Renal cortical epithelial cell (primary cell): ENCODE measurements at places on chromosomes 1 and 21.

DNA sequence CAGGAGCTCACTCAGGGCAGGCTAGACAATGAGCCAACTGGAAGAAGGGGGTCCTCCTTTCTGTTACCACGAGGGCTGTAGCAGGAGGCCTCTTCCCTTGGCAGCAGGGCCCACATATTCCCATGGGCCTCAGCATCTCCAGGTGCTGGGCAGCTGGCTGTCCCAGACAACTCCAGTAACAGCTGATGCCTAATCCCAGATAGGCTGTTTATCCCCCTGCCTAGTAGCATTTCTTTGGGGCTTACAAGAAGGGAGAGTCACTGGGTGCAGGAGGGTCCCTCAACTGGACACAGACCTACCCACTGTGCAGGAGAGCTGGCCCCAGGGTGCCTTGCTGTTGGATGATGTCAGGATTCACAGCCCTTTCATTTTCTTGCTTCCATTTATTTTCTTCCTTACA lies 278.2 kb downstream of the DSCAM start:
- DNase-seq = no peak

GRCh38 chr1:179750630-179751029 lies 7.5 kb downstream of the FAM163A start:
- no peak for DNase-seq

GRCh38 chr1:158485455-158485854 lies 13.4 kb downstream of the OR10R2 start:
- no peak for DNase-seq

GRCh38 chr1:237640011-237640671 lies 250.6 kb downstream of the ZP4 start:
- no peak for DNase-seq

GRCh38 chr1:174786760-174787159 lies 213.0 kb upstream of the CACYBP start:
- DNase-seq = no peak

DNA sequence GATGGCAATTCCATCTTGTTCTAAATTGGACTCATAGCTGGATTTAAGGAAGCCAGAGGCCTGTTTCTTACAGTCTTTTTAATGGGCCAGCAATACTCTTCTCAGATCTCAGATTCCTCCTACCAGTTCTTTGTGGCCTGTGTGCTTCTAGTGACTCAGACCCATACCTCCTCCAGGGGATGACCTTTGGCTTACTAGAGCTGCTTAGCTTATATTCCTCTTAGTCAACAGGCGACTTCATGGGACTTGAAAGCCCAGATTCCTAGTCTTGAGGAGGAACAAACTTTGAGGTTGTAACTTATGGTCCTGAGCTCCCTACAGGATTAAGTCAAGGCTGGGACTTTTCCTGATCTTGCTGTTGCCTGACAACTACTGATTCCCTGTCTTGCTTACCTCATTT lies 12.4 kb upstream of the PAPPA2 start:
- peak; percentile 96 for DNase-seq

DNA sequence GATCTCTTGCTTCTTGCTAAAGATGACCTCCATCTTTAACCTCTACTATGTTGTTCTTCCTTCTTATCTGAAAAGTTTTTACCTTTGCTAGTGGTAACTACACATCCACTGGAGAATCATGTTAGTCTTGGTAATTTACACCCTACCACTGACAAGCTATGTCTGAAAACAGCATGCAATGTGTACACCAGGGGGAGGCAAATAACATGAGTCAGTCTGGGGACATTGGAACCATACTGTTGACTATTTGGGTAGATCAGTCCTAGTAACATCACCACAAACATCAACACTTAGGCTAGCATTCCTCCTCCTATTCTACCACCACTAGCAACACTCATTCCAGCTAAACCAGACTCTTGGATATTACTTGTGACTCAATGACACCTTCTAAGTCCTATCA lies 549.0 kb downstream of the KCNT2 start:
- DNase-seq = no peak

- no peak for DNase-seq
These were observed 64.7 kb downstream of the RGL1 start for GRCh38 chr1:183869664-183870063.

DNA sequence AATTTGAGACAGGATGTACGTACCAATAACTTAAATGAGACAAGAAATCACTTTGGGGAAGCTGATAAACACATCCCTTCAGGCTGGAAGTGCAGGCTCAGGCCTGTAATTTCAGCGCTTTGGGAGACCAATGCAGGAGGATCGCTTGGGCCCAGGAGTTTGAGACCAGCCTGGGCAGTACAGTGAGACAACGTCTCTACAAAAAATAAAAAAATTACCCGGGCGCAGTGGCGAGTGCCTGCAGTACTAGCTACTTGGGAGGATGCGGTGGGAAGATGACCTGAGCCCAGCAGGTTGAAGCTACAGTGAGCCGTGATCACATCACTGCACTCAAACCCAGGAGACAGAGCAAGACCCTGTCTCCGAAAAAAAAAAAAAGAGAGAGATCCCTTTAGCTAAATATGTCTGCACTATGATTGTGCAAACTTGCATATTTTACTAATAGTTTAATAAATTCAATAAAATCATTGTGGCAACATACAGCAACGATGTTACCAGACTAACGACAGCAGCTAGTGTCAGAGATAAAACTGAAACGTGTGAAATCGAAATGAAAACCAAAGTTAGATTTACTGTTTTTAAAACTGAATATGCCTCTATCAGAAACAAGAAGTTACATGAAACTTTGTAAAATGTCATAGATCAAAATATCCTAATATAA lies 54.7 kb downstream of the CD2 start:
- DNase-seq = no peak

DNA sequence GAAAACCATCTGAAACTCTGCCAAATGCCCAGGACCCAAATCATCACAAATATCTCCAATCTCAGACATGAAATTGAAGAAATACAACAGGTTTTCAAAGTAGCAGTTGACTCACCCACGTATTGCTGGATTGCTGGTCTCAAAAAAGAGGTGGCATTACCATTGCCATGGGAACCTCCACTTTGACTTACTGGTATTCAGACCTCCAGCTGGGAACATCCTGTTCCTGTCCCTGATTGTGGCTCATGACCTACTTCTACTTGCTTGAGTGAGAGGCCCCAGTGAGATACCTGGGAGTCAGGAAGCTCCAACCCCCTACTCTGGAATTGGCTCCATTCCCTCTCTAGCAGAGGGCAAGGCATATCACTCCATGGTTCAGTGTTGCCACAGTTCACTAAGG lies 64.6 kb downstream of the NMNAT2 start:
- DNase-seq = peak; percentile 34

DNA sequence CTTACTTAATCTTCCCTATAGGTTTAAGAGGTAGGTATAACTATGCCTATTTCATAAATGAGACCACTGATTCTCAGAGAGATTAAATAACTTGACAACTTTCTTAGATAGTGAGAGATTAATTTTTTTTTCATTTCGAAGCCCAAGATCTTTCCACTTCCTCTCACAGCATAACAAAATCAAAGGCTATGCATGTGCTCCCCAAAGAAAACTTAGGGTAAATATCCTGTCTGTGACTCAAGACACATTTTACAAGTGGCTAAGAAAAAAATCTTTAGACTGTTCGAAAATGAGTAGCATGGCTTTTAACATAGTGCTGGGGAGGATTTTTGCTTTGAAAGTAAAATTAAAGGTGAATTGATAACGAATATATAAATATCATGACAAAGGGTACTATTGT lies 8.2 kb upstream of the C1orf141 start:
- no peak for DNase-seq

DNA sequence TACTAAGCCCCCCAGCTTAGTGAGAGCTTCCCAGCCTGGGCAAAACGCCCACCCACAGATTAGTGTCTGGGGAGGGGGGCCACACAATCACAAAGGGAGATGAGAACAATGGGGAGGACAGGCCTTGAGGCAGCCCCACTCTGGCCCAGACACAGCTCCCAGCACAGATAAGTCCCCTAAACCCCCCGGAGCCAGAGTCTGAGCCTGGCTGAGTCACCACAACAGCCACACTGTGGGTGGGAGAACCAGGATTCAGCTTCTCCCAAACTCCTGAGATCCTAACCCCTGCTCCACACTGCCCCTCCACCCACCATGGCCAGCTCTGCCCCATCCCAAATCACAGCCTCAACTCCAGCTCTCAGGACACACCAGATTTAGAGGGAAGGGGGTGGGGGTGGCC lies 4.2 kb downstream of the NECTIN4 start:
- no peak for DNase-seq

DNA sequence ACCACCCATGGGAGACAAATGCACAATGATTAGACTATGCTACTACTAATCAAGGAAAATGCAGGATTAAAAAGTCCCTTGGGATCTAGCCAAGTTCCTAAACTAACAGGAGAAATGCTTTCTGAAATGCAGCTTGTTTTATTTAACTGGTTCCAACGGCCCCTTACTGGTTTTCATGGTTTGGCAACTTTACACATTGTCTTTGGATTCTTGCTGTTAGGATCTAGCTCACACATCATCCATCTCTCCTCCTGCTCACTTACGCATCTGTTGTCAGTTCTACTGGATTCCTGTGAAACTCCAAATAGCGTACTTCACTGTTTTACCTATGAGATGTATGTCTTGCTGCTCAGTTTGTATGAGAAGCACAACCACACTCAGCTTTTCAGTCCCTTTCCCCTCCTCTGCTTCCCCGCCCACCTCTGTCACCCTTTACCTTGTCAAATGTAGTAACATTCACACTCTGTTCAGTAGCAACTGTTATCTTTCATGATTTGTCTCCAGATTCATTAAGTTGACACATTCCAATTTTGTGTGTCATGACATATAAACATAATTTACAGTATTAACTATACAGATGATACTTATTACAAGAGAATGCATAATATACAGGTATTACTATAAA lies 130.1 kb downstream of the SIM2 start:
- peak; percentile 17 for DNase-seq

DNA sequence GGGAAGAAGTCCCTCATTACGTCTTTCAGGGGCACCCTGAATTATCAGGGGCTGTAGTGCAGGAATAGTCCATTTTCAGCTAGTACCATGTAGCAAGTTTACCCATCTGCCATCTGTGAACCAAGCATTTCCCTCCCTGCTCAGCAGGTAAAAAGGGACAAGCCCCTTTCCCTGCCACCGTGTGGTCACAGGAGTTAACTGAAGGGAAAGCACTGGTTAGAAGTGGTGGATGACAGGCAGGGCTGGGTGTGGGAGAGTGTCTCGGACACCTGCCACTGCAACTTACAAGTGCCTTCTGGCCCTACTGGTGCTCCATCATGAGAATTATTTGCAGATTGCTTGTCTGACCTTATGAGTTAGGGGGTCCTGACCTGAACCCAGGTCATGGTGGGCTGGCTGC lies 32.0 kb upstream of the IGSF5 start:
- no peak for DNase-seq

DNA sequence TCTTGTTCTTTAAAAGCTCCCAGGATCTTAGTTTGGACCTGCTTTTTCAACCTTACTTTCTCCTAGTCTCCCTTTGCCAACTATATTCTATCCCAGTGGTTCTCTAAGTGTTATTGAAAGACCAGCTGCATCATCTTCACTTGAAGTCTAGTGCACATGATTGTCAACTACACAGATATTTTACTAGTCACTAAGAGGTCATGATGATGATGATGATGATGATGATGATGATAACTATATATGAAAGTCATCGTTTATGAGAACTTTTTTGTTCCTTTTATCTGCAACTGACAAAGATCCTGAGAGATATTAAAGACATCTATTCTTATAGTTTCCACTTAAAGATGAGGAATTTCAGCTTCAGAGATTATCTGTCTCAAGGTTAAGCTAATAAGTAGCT lies 479.0 kb upstream of the ZRANB2 start:
- DNase-seq = no peak

GRCh38 chr1:10626791-10627410 lies 152.2 kb downstream of the PEX14 start:
- no peak for DNase-seq

- DNase-seq = no peak
These were observed 34.2 kb upstream of the GJA5 start for GRCh38 chr1:147794570-147794969.

- DNase-seq = no peak
These were observed 2.5 kb downstream of the ADAM15 start for GRCh38 chr1:155053531-155054105.

- DNase-seq = peak; percentile 39
These were observed 18.5 kb downstream of the DONSON start for GRCh38 chr21:33569991-33570390.

DNA sequence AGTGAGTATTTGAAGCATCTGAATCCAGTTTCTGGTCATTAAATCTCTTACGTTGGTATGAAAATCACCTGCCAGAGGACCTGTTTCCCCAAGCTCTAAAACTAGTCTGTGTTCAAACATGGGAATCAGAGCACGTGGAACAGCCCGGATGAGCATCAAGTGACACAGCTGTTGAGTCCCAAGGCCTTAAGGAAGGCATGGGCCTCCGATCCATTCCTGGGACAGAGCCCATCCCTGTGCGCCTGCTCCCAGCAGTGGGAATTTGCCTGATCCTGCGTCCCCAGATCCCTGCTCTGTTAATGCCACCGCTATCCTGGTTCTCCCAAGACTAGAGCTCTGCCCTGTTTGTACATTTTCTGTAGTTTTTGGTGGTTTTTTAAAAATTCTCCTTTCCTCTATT lies 68.4 kb upstream of the FBXO28 start:
- DNase-seq = no peak

GRCh38 chr1:27980216-27980845 lies 20.6 kb downstream of the XKR8 start:
- no peak for DNase-seq

DNA sequence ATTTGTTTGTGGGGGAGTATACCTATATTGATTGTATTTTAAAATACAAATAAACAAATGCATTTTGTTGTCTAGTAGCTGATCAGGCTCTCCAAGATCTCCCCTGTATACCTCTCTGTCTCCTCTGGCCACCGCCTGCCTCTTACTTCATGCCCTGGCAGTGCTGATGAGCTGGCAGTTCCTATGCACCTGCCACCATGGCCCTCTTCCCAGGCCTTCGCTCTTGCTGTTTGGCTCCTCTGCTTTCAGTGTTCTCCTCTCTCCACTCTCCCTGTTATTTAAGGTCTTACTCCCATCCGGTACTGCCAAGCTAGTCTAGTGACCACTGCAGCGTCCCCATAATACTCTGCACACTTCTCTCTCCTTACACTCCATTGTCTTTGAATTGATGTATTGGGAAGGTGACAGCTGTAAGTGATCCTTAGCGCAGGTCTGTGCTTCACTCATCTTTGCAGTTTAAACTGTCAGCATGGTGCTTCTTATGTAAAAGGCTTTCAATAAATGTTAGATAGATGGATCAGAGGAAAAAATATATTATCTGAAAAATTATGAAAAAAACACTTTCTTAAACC lies 88.1 kb upstream of the ATP1A1 start:
- no peak for DNase-seq

DNA sequence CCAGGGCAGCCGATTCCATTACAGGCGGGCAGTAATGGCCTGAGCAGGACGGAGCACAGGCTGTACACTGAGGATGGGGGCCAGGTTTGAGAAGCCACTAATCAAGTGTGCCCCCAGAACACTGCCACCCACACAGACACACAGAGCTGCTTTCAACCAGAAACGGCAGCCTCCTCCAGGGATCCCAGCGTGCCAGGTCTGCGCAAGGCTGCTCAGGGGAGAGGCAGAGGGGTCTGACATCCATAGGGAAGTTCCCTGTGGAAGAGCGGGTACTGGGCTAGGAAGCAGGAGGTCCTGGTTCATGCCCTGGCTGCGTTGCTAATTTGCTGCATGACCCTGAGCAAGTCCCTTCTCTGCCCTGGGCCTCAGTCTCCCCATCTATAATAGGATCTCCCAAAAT lies 26.1 kb upstream of the ALDH4A1 start:
- no peak for DNase-seq

- DNase-seq = peak; percentile 94
These were observed 40.0 kb downstream of the GADD45A start for GRCh38 chr1:67724928-67725560.
